Stimulated activated CD8-positive, alpha-beta memory T cell treated with anti-CD3 and anti-CD28 coated beads, Interleukin-12 subunit alpha, Interleukin-12 subunit beta, amount 100 ng/mL, for 1 hour (primary cell): ENCODE measurements at places on chromosomes 2 and 18.

GRCh38 chr2:128528133-128528532, 209.5 kb upstream of the HS6ST1 start:
- DNase-seq, result no peak

GRCh38 chr2:239711911-239712570, 311.2 kb upstream of the HDAC4 start:
- no peak for DNase-seq

DNA sequence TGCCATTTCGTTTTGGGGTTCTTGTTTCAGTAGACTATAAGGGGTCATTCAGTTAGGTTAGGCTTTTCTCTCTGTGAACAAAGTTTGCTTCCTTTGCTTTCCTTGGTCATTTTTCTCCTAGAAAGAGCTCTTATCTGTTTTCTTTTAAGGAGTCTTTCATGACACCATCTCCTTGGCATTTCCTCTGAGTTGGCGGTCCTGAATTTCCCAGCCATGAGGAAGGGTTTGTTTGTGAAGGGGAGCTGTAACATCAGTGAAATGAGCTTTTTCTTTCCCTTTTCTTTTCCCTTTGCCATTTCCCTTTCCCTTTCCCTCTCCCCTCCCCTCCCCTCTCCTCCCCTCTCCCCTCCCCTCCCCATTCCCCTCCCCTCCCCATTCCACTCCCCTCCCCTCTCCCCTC, 61.7 kb downstream of the MAP4K4 start:
- DNase-seq, result no peak

DNA sequence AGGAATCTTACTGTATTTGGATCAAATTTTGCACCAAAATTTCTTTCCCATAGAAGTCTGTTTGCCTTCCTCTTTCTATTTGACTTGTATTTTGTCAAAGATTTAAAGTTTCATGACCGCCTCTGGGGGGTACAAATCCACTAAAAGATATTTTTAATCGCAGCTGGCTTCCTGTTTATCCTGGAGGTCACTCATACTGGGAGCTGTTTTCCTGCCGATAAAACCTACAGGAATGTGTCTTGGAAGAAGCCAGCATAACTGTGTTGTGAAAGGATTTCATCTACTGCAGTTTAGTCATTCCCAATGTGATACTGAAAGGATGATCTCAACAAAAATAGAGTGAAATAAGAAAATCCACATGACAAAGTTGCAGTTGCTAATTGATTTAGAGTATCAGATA, 184.0 kb downstream of the RIT2 start:
- no peak for DNase-seq

DNA sequence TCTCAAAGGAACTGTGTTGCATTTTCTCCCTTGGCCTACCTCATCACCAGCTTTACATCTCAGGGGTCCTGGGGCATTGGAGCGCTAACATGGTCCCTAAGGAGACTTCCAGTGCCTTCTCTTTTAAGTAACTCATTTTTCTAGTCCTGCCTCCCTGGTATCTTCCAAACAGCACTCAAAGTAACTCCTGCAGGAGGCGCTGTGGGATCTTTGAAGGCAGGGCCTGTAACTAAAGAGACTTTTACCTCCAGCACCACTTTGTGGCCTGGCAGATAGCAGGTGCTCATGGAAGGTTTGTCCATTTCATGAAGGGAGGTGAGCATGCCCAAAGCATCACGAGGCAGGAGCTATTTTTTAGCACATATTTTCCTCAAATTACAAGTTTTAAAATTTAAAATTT, 411.0 kb upstream of the GYPC start:
- DNase-seq, result no peak

- no peak for DNase-seq
Observed at GRCh38 chr2:108884619-108885018, 98.0 kb downstream of the CCDC138 start.

GRCh38 chr2:46449700-46450099, 29.7 kb upstream of the TMEM247 start:
- no peak for DNase-seq

DNA sequence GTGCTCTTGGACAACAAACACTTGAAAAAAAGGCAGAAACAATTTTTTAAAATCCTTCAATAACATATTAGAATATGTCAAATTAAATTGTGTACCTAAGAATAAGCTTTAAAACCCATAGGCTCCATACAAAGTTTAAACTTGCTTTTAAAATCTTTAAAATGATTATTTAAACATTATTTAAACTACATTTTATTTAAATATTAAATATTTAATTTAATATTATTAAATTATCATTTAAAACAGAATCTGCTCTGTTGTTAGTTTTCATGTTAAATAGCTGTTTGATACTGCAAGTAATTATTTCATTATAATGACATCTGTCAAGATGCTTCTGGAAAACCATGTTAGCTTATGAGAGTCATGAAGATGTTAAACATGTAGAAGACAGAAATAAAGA, 75.6 kb downstream of the MAP4K3 start:
- no peak for DNase-seq

DNA sequence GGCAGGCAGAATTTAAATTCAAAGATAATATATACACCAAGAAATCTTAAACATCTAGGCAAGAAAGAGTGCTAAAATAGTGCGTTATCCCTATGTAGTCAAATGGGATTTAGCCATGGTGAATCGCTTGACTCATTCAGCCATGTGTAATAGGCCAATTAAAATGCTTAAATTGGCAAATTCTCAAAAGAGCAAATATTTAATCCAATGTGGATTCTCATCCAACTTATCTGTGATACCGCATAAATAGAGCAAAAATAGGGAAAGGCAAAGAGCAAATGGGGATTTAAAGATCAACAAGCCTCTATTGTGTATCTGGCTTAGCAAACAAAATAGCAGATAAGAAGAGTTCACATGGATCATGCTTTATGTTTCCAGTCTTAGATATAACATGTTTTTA, 123.2 kb upstream of the RPRM start:
- no peak for DNase-seq

- DNase-seq, result no peak
Observed at GRCh38 chr18:58175122-58175785, 131.2 kb downstream of the NEDD4L start.

- DNase-seq, result no peak
Observed at GRCh38 chr2:183993052-183993451, 605.3 kb upstream of the ZNF804A start.

DNA sequence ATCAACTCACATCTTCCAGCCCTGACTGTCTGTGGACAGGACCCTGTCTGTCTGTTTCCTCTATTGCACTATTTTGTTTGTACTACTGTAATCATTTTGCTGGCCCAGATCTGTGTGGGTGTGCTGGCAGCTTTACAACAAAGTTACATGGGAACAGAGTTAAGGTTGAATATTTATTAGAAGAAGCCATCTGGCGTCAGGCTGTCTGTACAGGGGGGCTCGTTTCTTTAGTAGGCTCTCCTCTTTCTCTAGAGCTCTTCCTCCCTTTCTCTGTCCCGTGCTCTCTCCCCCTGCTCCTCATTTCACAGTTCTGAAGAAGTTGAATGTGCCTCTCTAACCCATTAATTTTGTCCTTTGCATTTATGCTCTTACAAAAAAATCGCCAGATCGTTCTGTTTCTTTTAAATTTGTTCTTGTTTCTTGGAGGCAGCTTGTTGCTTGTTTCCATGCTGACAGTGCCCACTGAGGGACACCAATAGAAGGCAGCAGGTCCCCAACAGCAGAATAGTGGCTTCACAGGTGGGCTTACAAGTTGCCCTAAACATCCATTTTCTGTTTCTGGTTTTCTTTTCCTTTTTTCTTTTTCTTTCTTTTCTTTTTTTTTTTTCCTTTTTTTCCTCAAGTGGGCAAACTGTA, 315.2 kb upstream of the ZEB2 start:
- no peak for DNase-seq

DNA sequence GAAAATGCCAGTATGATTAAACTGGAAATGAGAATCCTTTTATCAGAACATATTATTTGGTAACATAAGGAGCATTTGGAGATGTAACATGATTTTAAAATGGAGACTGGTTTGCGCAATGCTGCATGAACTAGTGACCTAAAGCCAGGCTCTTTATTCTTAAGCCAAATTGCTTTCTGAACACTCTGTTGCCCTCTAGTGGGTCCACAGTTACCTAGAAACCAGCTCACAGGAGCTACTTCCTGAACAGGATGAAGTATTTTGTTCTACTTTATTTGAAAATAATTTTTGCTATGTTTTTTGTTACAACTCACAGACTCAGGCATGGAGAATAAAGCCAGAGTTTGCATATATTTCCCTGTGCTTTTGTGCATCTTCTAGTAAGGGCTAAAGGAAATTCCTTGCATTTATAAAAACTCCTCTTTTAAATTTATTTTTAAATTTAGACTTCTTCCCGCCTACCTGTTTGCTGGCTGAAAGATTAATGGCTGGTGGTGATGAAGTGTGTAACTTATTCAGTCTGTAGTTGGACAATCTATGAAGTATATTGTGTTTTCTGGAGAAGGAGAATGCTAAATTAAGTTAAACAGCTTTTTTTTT, 146.7 kb downstream of the PARD3B start:
- DNase-seq, result no peak

DNA sequence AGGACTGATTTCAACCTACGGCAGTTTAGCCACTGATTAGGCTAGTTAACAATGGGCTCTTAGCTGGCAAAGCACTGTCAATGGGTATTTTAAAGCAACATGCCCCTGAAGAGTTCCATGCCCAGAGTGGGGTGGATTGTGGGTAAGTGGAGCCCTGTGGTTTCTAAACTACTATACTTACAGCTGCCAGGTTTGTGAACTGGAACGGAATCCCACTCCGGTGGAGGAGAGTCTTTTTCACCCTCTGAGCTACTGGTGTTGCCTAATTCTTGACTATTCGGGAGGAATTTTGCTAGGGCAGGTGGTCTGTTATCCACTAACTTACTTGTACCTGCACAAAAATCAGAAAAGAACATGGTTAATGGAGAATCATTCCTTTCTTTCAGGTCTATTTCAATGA, 52.6 kb downstream of the ZAP70 start:
- DNase-seq, result no peak

GRCh38 chr2:86028766-86029381, 76.8 kb downstream of the POLR1A start:
- no peak for DNase-seq

- DNase-seq, result no peak
Observed at GRCh38 chr2:21860907-21861306, 737.1 kb downstream of the TDRD15 start.

GRCh38 chr2:131148426-131148825, 43.3 kb downstream of the PLEKHB2 start:
- no peak for DNase-seq

DNA sequence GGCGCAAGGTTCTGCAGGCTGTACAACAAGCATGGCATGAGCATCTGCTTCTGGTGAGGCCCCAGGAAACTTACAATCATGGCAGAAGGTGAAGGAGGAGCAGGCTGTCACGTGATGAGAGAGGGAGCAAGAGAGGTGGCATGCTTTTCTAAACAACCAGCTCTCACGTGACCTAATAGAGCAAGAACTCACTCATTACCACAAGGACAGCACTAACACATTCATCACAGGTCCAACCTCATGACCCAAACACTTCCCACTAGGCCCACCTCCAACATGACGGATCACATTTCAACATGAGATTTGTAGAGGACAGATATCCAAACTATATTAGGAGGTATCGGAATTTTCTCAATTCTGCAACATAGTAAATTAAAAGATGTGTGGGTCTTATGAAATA, 108.8 kb upstream of the DLX2 start:
- no peak for DNase-seq

- DNase-seq, result no peak
Observed at GRCh38 chr2:142112757-142113221, 18.0 kb downstream of the LRP1B start.

DNA sequence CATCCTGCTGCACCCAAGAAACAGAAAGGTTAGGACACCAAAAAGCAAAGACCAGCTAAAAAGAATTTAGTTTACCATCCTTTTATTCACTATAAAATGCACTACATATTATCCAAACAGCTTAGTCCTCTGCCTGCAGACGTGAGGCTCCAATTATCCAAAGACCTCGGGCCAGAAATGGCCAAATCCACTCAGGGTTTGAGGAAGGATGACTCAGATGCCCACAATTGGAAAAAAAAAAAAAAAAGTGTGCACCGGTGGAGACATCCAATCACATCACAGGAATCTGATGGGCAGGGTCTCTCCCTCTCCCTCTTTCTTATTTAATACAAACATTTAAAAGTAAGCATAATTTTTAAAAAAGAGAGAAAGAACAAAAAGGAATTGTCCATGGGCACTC, 65.7 kb downstream of the TRABD2A start:
- no peak for DNase-seq

DNA sequence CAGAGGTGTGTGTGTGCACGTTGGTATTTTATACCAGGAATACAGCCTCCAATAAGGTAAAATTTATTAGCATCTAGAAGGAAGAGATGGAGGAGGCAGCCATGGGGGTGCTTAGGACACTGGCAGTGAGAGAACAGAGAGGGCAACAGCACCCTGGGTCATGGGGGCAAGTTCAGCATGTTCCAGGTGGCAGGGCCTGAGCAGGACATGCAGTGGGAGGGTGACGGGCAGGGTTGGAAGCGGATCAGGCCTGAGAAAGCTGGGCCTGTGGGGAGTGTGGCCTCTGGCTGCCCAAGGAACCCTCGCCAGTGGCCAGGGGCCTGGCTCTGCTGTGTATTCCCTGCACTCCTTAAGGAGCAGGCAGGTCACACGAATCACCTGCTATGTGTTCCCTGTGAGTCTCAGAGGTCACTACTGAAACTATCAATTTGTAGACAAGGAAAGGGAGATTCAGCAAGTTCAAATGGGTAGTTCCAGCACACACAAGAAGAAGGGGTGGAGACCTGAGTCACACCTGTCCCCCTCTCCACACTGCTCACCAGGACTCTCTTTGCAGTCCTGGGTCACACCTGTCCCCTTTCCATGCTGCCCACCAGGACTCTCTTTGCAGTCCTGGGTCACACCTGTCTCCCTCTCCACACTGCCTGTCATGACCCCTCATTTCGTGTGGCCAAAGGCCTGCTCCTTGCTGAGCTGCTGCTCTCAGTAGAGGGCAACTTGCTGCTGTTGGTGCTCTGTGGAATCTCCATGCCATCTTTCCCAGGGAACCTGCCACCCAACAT, 463.9 kb upstream of the HS6ST1 start:
- no peak for DNase-seq

- DNase-seq, result no peak
Observed at GRCh38 chr2:136225950-136226835, 108.2 kb upstream of the CXCR4 start.

GRCh38 chr2:16201848-16202247, 261.5 kb downstream of the MYCN start:
- DNase-seq, result no peak

- DNase-seq, result no peak
Observed at GRCh38 chr2:219500135-219500534, 1.4 kb downstream of the GMPPA start.

DNA sequence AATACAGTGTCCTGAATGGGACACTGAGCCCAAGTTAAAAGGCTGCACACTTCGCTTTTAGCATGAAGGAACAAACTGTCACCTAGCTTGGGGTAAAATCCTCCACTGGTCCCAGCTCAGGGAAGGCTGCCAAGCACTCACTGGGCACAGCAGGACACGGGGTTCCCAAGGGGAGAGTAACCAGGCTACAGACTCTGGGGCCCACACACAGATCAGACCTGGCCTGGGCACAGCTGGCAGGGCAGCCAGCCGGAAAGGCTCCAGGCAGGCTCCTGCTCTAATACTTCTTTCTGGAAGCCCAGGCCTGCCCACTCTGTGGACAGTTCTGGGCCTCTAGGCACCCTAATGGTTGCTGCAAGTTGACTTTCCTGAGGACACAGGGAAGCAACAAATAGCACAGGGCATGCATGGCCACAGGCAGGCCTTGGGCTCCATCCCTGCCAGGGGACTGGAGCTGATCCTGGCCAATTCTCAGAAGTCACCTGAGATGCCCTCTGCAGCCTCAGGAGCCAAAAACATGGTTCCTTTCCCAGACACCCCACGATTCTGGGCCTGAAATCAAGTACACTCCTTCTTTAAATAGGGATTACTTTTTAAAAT, 18.7 kb upstream of the SULT1C3 start:
- no peak for DNase-seq
